ENCODE measurements at places on chromosomes 2 and 18.

GRCh38 chr2:10940596-10940995 is 28.9 kb downstream of the KCNF1 start:
- no peak for DNase-seq

DNA sequence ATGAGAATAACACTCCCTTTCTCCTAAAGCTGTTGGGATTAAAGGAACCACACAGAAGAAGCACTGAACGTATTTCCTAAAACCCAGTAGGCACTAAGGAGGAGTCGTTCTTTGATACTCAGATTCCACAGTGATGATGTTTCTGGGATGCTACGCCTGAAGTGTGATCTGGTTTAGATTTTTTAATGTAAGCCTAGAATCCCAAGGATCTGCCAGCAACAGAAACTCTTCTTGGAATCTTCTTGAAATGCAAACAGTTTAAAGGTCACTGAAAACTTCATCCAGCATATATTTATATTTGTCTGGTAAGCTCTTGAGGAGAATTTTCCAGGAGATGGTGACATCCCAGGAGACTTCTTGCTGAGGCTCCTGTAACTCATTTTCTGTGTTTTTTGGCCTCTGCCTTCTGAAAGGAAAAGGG is 247.6 kb upstream of the TRIB2 start:
- DNase-seq, result no peak

- DNase-seq, result no peak
These were observed 7.1 kb upstream of the AGFG1 start for GRCh38 chr2:227464851-227465250.

- no peak for DNase-seq
These were observed 106.4 kb downstream of the GATA6 start for GRCh38 chr18:22275706-22276333.

- no peak for DNase-seq
These were observed 42.7 kb downstream of the NPPC start for GRCh38 chr2:231883468-231883881.

GRCh38 chr18:54023471-54023870 is 201.0 kb downstream of the MBD2 start:
- no peak for DNase-seq

DNA sequence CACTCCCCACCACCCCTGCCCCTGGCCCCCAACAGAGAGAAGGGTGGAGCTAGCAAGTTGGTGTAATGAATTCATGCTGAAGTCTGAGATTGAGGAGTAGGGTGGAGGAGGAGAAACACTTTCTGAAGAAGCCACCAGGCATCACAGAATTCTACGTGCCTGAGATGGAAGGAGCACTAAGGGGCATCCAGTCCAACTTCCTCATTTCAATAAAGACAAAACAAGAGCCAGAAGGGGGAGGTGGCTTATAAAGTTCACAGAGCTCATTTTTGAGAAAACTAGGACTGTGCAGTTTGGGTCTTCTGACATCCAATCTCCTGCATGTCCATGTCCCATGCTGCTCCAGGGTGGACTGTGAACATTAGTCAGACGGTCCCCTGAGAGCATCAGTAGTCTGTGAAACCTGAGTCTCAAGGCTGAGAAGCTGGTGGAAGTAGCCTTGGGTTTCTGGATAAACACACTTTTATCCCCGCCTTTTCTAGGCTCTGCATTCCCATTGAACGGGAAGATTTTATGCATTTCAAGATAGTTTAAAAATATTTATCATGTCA is 77.7 kb downstream of the TRIM43 start:
- no peak for DNase-seq

GRCh38 chr2:236903978-236904377 is 181.7 kb upstream of the COPS8 start:
- no peak for DNase-seq

GRCh38 chr2:73142937-73143336 is 30.2 kb upstream of the RAB11FIP5 start:
- no peak for DNase-seq

- DNase-seq, result no peak
These were observed 101.1 kb downstream of the ZFP36L2 start for GRCh38 chr2:43125090-43125998.

DNA sequence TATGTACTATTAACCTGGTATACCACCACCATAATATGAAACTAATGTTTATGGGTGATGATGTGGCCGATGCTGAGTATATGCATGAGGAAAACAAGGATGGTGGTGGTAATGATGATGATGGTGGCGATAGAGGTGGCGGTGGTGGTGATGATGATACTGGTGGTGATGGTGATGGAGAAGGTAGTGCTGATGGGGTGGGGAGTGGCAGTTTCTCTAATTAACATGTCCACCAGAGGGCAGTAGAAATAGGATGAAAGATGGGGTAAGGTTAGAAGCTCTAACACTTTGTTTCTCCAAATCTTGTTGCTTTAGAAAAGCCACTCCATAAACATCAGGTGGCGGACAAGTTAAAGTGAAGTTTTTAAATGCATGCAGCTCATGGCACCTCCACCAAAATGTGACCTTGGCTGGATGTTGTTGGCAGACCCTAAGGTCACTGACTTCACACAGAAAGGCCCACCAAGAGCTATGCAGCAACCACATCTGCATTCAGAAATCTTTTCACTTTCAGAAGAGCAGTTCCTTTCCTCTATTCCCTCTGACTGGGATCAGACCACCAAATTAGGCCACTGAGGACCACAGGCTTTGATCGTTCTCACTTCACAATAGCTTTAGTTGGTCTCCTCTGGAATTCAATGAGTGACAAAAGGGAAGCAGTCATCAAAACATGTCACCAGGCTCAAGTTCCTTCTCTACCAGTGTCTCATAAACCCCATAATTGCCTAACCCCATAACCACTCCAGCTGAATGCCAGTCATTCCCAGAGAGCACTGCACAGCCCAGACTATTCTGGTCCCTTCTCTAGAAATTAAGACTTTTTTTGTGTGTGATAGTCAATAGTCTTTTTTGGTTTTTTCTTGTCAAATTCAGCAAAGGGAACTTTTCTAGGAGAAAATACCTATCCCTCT is 7.5 kb upstream of the BCL11A start:
- no peak for DNase-seq

DNA sequence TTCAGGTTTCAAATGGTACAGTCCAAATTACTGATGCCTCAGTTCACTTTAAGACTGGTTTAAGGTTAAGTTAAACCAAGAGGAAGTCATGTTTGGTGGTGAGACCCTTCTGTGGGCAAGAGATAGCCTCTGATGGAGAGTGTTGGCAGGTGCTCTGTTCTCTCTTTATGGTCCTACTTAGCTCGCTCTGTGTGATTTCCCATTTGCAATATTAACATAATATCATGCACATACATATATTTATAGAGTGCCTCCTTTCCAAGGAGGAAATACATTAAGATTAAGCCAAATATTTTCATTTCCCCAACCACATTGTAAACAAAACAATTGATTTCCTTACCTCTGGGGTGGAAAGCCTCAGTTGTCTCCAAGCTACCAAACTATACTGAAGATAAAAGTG is 222.4 kb downstream of the PIK3C3 start:
- no peak for DNase-seq
